T1000 (cell line): ENCODE measurements at places on chromosomes 1 and 21.

DNA sequence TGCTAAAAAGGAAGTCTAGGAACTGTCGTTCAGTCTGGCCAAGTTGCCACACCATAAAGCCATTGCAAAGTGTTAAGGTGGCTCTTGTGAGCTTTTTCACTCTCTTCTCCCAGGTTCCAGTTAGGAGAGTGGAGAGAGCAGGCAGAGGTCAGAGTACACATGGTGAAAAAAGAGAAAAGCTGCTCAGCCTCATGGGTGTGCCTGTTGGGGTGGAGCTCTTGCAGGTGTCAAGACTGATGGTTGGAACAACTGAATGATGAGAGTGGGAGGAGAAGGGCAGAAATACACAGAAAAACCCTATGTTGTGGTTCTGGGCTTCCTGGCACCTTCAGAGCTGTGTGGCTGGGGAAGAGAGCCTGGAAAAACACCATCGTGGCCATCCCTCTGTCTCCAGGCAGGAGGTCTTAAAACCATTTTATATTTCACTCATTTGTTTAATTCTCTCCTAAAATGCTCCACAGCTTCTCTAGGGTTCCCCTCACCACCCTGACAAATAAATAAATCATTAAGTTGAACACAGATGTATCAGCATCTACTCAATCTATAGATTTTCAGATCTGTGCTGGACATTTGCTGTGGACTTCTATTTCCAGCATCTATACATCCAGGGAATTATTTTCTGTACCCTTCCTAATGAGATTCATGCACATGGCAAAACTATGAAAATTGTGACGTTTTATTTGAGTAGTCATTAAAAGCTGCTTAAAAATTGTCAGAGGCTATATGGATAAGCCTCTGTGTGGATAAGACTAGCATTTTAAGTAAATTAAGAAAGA, 17.5 kb downstream of the UBASH3A start:
- DNase-seq: no peak

- no peak for DNase-seq
Observed at GRCh38 chr21:25421321-25422028, 185.8 kb downstream of the MRPL39 start.

- no peak for DNase-seq
Observed at GRCh38 chr1:223010582-223011504, 132.2 kb downstream of the TLR5 start.

GRCh38 chr1:237817277-237817676, 73.4 kb downstream of the ZP4 start:
- DNase-seq: no peak

GRCh38 chr1:65310078-65310587, 790 bp downstream of the DNAJC6 start:
- DNase-seq: no peak

DNA sequence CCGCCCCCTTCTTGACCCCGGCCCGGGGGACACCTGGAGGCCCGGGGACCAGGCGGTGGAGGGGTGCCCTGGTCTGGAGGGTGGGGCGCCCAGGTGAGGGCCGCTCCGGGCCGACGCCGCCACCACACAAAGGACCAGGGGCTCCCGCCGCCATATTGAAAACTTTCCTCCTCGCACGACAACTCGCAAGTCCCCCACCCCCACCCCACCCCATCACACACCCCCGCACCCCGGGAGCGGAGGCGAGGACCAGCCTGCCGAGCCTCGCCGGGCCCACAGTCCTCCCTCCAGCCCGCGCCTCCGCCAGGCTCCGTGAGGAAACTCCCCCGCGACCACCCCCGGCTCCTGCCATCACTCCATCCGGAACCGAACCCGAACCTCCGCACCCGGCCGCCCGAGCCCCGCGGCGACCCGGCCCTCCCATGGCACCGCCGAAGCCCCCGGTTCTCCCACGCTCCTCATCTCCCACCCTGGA, 733 bp downstream of the KDM5B start:
- peak; percentile 10 for DNase-seq

- DNase-seq: no peak
Observed at GRCh38 chr1:22225858-22226589, 83.1 kb upstream of the WNT4 start.
